ENCODE measurements at places on chromosomes 6 and 20.

GRCh38 chr6:84061613-84062398, 28.2 kb downstream of the MRAP2 start:
- DNase-seq, result no peak

DNA sequence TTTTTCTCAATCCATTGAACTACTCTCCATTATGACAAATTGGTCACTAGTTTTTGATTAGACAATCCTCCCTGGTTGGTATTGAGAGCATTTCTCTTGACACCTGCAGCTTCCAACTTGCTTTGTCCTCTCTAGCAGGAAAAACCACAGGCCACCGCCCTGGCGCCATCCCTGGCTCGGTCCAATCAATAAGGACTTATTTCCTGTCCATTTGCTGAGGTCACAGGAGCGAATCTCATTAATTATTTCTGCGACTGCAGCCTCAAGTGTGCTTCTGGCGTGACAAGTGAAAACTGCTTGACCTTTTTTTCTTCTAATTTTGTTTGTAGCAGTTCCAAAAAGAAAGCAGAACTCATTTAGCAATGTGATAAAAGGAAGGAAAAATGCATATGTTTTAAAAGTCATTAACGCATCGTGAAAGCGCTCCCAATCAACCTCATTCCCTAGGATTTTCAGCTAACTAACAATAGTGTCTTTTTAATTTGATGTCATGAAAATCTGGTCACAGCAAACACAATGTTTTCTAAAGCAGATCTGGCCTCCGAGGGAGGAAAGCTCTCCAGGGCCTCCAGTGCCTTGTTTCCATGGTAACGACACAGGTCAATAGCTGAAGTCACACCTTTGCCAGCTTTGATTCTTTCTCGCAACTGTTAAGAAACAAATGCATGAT, 39.0 kb upstream of the BEND3 start:
- no peak for DNase-seq

DNA sequence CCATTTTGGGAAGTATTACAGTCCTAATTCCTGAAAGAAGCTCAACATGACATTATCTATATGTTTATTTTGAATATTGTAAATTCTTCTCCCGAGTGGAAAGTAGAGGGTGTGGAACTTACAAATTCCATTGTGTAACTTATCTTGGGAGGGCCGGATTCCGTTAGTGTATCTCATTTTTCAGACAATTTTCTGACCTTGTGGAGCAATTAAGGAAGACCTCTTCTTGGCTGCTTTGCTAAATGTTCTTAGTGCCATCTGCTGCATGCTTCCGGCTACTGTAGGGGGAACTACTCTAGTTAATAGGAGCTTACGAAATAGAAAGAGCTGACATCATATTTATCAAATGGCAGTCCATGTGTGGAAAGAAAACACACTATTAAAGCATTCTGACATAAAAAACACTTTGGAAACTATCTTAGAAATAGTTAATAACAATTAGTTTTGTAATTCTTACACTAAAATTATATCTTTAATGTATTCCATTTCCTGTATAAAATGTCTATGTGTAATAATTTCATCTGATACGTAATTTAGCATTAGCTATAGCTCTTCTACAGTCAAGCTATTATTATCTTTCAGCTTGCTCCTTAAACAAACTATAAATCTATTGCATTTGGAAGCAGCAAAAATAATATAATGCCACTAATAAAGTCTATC, 41.5 kb upstream of the KCNQ5 start:
- no peak for DNase-seq

DNA sequence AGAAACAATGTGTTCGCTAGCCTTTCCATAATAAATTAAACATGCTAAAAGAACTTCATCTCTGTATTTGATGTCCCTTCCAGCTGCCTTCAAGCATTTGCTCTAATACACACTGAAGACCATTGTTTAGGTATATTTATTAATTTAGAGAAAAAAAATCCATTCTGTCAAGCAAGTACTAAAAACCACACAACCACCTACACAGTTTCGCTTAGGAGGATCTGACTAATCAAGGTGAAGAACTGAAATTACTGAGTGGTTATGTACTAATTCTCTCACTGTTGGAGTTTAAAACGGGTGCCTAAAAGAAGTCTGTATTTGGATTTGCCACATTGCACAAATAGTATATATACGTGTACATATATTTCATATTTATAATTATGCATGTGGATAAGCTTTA, 58.9 kb downstream of the GMDS start:
- DNase-seq, result no peak

- no peak for DNase-seq
Measured at GRCh38 chr6:122372647-122373046, 26.8 kb upstream of the HSF2 start.

All from activated CD4-positive, CD25-positive, alpha-beta regulatory T cell treated with anti-CD3 and anti-CD28 coated beads, Interleukin-2, amount 50 U/mL, for 16 hours (primary cell).